ENCODE measurements at places on chromosomes 7 and 10. TPM values are rescaled to one million over a fixed set of nuclear protein-coding genes. Genes with fewer than 3 reads are reported as not detected.
A peak's percentile ranks its signal among the peaks of the same experiment; 100 is the strongest.

DNA sequence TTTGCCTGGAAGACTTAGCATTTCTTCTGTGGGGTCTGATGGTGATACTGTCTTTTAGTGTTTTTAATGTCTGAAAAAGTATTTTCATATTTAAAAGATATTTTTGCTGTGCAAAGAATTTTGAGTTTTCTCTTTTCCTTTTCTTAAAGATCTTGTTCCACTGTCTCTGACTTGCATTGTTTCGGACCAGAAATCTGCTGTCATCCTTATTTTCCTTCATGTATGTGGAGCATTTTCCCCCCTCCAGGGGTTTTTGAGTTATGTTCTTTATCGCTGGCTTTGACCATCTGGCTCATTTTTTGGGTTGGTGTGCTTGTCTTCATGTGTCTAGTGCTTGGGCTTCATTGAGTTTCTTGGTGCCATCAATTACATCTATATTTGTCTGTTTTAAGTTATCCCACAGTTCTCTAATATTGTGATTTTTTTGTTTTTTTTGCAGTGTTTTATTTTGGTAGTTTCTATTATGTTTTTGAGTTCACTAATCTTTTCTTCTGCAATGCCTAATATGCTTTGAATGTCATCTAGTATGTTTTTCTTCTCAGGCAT, 119.9 kb downstream of the MGMT start:
- no peak for DNase-seq

DNA sequence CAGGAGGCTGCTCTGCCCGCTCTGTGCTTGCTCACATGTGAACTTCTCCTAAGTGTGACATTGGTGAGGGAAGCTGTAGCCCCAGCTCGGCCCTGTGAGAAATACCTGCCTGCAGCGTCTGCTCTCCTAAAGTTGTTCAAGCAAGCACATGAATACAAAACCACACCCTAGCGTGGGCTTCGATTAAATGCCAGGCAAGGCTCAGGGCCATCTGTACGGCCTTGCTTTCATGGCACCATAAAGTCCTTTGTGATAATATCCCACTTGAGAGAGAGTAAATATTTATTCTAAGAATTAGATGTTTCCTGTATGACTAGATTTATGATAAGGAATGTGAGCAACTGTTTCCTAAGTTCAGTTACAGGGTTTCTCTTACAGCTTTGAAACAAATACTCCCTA, 262.8 kb upstream of the KLF14 start:
- DNase-seq = peak; percentile 98

The NODAL gene
- not detected for total RNA-seq

The ANKRD1 gene
- total RNA-seq = 6.7 TPM

The CLCN1 gene
- not detected for total RNA-seq

The DIP2C gene
- total RNA-seq = 1.1 TPM

The SEMA3E gene
- total RNA-seq = 2.1 TPM

GRCh38 chr7:103809229-103809994, 180.0 kb downstream of the RELN start:
- no peak for DNase-seq
